ENCODE measurements at places on chromosomes 7 and 10.

DNA sequence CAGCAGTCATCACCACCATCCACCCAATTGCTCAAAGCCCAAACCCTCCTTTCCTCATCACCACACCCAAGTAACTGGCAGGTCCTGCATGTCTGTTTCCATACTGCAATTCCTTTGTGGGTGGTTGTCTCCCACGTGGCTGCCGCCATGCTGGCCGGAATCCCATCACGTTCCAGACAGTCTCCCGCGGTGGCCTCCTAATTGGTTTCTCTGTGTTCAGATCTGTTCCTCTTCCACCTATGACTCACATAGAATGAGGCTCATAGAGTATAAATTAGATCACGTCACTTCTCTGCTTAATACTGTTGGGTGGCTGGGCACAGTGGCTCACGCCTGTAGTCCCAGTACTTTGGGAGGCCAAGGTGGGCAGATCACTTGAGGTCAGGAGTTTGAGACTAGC lies 813.0 kb downstream of the TYW1 start:
- DNase-seq = no peak

DNA sequence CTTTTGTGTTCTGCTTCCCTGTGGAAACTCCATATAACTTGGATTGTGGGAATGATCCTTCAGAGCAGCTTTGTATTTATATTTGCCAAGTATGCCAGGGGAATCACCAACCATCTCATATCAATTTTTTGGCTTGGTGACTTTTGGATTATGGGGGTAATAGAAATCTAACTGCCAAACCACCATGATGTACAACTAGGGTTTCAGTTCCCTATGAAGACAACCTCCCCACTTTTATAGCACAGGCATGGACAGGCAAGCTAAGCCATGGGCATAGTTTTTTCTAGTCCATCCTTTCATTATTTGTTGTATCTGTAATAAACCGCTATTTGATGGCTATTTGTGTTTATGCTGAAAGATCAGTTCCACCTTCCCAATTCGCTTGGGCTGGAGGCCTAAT lies 17.7 kb downstream of the NPY start:
- DNase-seq = no peak

DNA sequence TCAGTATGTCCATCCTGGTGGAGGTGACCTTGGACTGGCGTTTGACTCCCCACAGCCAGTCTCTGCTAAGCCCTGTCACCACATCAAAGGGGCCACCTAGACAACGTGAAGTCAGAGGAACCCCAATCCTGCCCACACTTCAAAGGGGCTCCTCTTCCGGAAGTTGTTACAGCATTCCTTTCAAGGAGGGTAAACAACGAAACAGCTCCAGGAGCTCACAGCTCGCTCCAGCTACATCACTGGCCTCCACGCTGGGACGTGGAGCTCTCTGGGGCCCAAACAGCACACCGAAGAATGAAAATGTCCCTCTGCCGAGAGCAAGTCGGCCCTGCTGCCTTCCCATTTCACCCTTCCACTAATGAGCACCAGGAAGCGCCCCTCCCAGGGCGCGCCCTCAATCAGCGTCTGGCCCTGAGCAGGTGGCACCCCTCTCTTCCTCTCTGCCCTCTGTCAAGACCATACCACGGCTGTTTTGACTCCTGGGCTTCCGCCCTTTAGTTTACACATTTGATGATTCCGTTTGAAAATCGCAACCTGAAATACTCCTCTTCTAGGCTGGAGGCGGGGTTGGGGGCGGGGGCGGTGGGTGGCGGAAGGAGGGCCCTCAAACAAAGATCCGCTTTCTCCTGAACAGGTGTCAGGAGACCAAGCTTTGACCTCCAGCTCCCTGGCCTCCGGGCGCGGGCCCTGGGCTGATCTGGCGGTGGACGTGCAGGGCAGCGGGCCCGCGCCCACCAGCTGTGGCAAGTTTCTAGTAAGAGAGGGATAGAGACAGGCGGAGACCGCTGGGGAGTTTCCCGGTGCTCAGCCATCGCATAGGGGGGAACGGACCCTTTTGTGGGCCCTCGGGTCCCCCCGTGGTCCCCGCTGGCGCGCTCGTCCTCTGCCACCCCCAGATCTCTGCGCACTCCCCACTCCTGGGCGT lies 53.1 kb upstream of the KDM7A start:
- no peak for DNase-seq

DNA sequence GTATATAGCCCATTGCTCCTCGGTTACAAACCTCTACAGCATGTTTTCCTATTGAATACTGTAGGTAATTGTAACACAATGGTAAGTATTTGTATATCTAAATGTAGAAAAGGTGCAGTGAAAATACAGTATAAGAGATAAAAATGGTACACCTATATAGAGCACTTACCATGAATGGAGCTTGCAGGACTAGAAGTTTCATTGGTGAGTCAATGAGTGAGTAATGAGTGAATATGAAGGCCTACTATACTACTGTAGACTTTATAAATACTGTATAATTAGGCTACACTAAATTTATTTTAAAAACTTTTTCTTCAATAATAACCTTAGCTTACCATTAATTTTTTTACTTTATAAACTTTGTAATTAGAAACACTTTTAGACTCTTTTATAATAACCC lies 239.7 kb downstream of the CDK14 start:
- no peak for DNase-seq

DNA sequence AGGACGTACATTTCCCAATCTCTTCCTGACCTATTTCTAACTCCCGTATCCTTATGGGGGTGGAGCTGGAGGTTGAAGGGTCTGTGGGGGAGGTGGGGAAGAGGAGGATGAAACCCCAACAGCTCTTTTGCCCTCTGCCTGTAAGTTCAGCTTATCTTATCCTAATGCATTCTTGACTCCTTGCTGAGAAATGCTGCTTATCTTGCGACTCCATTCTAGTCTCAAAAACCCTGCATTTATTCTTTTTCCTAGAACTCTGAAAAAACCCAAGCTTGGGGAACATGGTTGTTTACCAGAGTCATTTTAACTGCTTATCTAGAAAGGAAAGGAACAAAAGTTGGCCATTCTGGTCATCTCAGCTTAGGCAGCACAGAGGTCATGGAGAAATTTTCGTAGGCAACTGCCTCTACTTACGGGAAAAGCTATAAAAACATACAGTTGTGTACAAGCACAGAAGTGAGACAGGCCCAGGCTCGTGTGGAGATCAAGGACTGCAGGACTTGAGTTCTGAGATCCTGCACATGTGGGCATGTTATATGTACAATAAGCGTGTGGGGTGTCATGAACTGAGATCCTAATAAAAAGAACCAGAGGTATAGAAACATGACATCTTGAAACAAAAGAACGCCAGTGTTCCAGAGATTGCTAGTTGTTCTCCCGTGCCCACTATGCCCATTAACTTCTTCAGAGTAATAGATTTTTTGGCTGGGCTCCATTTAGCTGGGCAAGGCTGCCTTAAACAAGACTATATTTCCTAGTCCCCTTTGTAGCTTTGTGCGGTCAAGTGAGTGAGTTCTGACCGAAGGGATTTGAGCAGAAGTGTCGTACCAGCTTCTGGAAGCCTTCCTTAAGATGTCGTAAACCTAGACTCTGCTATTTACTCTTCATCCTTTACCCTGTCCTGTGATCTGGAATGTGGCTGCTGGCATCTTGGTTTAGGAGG lies 9.6 kb downstream of the INMT start:
- no peak for DNase-seq

DNA sequence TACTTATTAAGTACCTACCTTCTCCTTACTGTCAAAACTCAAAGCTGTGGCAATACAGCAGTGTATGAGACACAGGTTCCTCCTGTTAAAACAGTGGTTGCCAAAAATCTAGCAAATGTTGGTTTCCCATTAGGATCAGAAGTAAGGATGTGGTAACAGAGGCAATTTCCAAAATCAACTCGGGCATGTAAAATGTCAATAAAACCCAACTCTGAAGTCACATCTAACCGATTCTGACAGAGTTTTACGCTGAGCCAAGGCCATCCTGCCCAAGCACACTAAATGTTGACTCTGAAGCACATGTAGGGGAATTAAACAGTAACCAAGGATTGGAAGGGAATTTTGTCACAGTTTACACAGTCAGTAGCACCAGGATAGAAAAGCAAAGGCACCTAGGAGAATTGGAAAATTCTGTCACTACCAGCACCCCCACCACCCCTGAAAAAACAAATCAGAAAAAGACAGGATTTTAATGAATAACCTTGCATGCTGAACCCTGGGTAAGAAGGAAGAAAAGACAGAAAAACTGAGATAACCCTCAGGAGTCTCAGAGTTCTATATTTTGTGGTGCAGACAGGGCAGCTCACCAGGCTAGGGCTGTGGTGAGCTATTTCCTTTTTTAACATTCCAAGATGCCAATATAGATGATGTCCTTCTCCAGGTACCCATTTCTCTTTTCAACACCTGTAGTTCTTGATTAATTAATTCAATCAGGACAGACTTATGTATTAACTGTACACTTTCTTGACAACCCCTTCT lies 119.5 kb downstream of the DOCK4 start:
- no peak for DNase-seq

DNA sequence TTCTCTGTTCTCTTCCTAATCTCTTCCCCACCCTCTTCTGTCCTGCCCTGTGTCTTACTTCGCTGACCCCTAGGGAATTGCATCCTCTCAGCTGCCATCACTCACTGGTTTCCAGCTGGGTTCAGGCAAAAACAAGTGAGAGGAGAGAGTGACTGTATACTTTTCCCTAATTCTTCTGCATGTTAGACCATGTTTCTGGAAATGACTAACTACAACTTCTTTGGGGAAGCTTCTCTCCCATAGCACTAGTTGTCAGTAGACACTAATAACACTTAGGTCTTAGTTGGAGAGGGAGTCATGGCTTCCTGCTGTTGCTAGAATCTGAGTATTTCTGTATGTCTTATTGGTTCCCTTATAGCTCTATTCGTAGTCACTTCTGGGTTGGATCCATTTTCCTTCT lies 299.0 kb upstream of the FZD1 start:
- no peak for DNase-seq

- no peak for DNase-seq
Observed at GRCh38 chr7:158401295-158401694, 186.3 kb downstream of the PTPRN2 start.

DNA sequence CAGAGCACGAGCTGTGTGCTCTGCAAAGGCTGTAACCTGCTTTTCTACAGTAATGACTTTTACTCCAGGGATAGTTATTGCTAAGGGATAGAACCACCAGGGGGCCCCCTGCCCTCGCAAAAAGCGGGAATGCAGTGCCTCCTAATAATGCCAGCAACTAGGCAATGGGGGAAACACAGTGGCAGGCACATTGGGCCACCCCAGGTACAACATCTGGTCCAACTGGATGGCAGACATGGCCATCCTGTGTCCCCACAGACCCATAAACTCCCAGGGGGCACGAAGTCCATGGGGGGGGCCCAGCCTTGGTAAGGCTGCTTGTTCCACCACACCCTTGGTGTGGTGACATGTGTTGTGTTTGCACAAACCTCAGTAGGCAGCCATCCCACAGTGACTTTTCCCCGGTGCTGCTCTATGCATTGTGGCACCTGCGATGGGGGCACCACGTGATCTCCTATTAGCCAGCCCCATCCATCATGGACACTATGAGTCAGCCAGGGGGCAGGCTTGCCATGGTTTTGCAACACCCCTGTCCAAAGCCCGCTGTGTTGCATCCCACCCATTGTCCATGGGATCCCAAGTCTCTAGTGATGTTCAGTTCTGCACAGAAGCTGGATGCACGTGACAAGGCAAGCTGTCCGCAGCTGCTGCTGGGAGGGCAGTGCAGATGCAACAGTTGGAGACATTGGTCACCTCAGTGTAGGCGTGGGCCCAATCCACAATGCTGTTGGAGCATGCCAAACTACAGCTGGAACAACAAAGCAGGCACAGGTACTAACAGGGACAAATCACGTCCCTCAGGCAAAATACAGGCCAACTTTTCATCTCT lies 84.0 kb downstream of the ANLN start:
- peak; percentile 16 for DNase-seq

DNA sequence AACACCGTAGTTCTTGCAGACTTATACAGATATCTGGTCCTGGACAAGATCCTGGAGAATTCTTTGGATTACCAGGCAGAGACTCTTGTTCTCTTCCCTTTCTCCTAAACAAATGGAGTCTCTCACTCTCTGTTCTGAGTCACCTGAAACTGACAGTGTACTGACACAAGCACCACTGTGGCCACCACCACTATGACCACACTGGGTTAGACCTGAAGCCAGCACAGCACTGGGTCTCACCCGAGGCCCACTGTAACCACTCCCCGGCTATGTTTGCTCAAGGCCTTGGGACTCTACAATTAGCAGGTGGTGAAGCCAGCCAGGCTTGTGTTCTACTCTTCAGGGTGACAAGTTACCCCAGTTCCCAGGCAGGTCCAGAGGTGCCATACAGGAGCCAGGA lies 22.8 kb downstream of the SLC39A12 start:
- no peak for DNase-seq

GRCh38 chr10:66746711-66747110 lies 179.1 kb upstream of the LRRTM3 start:
- DNase-seq = no peak

- peak; percentile 47 for DNase-seq
Observed at GRCh38 chr7:106568680-106569499, 92.1 kb downstream of the CCDC71L start.

DNA sequence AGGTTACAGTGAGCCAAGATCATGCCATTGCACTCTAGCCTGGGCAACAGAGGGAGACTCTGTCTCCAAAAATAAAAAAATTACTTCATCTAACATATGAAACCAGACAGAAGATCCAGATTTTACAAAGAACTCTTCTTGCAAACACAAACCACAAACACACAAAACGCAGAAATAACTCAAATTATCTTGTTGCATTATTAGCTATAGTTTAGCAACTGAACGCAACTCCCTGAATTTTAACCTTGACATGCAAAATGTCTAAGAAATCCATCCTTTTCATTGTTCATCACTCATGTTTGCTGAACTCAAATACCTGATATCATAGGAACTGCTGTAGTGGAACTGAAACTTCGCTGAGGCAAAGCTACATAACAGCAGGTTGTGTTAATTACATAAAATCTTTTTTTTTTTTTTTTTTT lies 64.1 kb downstream of the MICU1 start:
- no peak for DNase-seq

- DNase-seq = no peak
Observed at GRCh38 chr10:86211691-86212390, 154.8 kb downstream of the GRID1 start.

- no peak for DNase-seq
Observed at GRCh38 chr10:70958396-70958795, 70.0 kb upstream of the PCBD1 start.

DNA sequence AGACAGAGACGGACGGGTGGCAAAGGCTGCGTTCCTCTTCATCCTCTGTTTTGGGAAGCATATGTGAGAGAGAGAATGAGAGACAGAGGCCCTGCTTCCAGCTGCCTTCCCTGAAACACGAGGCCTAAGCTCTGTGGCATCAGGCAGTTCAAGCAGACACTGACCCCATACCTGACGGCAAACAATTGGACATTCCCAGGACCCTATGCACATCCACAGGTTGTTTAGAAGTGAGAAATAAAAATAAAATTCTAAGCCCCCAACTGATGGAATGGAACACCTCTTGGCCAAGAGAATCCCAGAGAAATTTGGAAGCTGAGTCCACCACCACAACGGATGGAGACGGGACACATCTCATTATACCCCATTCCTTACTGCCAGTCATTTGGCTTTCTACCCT lies 105.3 kb downstream of the CPXM2 start:
- DNase-seq = no peak

- no peak for DNase-seq
Observed at GRCh38 chr7:37489703-37490102, 41.0 kb upstream of the ELMO1 start.

GRCh38 chr10:123986736-123987135 lies 95.1 kb upstream of the CPXM2 start:
- no peak for DNase-seq

- no peak for DNase-seq
Observed at GRCh38 chr10:23432166-23432565, 6.7 kb upstream of the OTUD1 start.

GRCh38 chr7:158487631-158488151 lies 99.9 kb downstream of the PTPRN2 start:
- peak; percentile 93 for DNase-seq

- no peak for DNase-seq
Observed at GRCh38 chr10:88042160-88043100, 179.0 kb downstream of the PTEN start.
